Left lobe of liver (tissue), 2 donors: ENCODE measurements at places on chromosomes 12 and 14. TPM values are rescaled to one million over a fixed set of nuclear protein-coding genes. Genes with fewer than 3 reads are reported as not detected.
A peak's percentile ranks its signal among the peaks of the same experiment; 100 is the strongest.

The ADAM21 gene
- not detected for total RNA-seq

DNA sequence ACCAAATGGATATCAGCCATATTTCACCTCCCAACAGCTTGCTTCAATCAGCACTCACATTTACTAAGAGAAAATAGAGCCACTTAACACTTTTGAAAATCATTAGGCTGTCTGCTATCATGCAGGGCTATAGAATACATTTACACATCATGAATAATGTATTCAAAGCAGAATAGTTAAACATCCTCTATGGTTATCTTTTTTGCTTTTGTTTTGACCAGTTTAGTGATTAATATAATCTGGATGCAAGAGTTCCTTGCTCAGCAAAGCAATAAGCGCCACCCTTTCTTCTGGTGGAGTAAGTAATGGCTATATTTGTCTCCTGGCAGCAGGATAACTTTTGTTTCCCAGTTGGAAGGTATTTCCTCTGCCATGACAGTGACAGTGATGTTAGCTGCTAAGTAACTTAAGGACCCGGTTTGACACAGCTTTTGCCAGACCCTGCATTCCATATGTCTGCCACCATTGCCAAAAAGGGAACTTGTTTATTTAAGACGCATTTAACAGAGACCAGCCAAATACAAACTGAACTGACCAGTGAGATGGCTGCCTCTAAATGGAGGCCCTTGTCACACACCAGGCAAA, 70.3 kb upstream of the NR2C1 start:
- DNase-seq, result no peak

- no peak for DNase-seq
These were observed 87.1 kb downstream of the KIF21A start for GRCh38 chr12:39355841-39356240.

- DNase-seq, result peak; percentile 77
These were observed 15.6 kb upstream of the C14orf180 start for GRCh38 chr14:104563742-104564615.

DNA sequence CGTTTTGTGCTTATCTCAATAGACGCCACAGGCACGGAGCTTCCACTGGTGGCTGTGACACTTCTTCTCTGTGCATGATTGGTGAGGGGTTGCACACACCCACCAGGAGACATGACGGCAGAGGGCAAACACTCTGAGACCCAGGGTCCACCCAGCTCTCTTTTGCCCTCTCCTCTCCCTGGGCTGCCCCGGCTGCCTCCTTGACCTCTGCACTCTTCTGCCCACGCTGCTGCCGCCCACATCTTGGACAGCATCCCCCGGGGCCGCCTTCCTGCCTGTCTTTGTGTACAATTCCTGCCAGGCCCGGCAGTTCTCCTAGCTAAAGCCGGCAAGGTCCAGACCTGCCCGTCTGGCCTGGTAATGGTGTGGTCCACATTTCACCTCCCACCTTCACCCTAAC, 44.7 kb downstream of the DPF3 start:
- peak; percentile 82 for DNase-seq

The KCNH5 gene
- total RNA-seq, result not detected
